ENCODE measurements at places on chromosomes 7 and 10.

GRCh38 chr7:128158370-128158769 lies 82.7 kb upstream of the LEP start:
- no peak for DNase-seq

- no peak for DNase-seq
Measured at GRCh38 chr7:139600306-139600705, 76.8 kb downstream of the CLEC2L start.

GRCh38 chr10:77799352-77799751 lies 127.2 kb downstream of the DLG5 start:
- DNase-seq: peak; percentile 21

GRCh38 chr10:28190196-28190595 lies 112.7 kb downstream of the MPP7 start:
- DNase-seq: no peak

DNA sequence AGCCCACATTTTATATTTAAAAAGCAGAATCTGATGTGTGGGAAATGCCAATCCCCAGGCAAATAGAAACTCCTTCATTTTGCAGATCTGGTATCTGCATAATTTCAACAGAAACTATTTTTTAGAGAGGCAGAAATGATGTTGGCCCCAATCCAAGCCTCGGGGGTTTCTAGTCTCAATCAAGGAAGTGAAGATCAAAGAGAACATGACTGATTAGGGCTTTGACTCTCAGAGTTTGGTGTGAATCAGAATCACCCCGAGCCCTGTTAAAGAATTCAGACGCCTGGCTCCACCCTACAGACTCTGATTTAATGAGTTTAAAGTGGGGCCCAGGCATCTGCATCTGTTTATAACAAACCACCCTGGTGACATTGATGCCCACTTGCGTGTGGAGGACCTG lies 36.7 kb upstream of the UBE2H start:
- no peak for DNase-seq

- DNase-seq: no peak
Measured at GRCh38 chr7:5500777-5501350, 77.2 kb upstream of the TNRC18 start.
